Stimulated activated CD4-positive, alpha-beta T cell treated with anti-CD3 and anti-CD28 coated beads, TNF-alpha, amount 100 ng/mL, for 4 hours (primary cell): ENCODE measurements at places on chromosomes 6 and 20.

- DNase-seq: no peak
Observed at GRCh38 chr6:90286884-90287488, 9.7 kb downstream of the BACH2 start.

GRCh38 chr20:51306521-51307358 is 235.8 kb downstream of the NFATC2 start:
- DNase-seq: peak; percentile 53

DNA sequence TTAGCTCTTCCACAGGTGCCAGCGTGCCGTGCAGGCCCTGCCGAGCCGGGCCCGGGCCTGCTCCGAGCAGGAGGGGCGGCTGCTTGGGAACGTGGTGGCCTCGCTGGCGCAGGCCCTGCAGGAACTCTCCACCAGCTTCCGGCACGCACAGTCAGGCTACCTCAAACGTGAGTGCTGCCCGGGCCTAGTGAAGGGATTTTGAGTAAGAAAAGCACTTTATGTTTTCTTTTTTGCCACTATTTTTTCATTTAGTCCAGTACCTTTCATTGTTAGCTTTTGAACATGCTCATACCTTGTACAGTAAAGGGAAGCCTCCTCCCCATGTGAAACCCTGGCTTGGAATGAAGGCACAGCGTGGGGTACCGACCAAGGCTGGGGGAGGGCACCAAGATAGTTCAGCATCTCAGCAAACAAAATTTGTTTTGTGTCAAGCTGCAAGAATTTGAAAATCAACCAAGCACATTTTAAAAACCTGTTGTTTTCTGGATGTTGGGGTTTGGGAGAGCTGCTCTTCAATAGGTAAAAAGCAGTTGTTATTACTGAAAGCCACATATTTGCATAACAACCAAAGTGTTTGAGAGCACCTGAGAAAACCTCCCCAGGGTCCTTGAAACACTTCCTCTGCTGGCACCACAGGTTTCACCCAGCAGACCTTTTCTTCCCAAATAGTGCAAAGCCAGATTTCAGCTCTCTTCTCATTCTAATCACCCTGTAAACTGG is 18.4 kb downstream of the STX16 start:
- no peak for DNase-seq

GRCh38 chr20:41526327-41526726 is 91.8 kb downstream of the CHD6 start:
- no peak for DNase-seq

GRCh38 chr20:7505152-7505834 is 435.0 kb downstream of the HAO1 start:
- no peak for DNase-seq

- DNase-seq: no peak
Observed at GRCh38 chr6:44464527-44465310, 77.2 kb downstream of the CDC5L start.

- no peak for DNase-seq
Observed at GRCh38 chr6:126198631-126199030, 141.3 kb upstream of the CENPW start.

DNA sequence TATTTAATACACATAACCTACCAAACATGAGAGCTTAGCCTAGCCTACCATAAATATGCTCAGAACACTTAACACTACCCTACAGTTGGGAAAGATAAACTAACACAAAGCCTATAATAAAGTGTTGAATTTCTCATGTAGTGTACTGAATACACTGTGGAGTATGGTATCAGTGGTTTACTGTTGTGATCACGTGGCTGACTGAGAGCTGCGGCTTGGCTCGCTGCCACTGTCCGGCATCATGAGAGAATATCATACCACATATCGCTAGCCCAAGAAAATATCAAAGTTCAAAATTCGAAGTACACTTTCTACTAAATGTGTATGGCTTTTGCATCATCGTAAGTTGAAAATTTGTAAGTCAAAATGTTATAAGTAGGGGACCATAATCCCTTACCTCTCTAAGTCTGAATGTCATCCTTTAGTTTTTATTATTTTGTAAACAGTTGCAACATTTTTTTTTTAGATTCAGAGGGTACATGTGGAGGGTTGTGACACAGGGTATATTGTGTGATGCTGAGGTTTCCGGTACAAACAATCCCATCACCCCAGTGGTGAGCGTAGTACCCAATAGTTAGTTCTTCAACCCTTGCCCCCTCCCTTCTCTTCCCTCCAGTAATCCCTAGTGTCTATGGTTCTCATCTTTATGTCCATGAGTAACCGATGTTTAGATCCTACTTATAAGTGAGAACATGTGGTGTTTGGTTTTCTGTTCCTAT is 14.6 kb upstream of the TAAR1 start:
- DNase-seq: no peak

GRCh38 chr6:140854318-140854717 is 1278.4 kb upstream of the GJE1 start:
- no peak for DNase-seq

GRCh38 chr6:6781172-6781872 is 192.8 kb downstream of the LY86 start:
- DNase-seq: no peak

DNA sequence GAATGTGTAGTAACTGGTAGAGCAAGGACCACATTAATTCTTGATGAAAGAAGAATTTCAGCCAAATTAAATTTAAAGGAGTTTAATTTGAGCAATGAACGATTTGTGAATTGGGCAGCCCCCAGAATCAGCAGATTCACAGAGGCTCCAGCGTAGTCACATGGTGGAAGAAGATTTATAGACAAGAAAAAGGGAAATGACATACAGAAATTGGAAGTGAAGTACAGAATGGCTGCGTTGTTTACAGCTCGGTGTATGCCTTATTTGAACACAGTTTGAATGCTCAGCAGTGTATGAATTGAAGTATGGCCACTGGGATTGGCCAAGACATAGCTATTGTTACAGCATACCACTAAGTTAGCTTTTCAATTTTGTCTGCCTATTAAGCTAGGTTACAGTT is 173.6 kb upstream of the ARG1 start:
- DNase-seq: no peak

DNA sequence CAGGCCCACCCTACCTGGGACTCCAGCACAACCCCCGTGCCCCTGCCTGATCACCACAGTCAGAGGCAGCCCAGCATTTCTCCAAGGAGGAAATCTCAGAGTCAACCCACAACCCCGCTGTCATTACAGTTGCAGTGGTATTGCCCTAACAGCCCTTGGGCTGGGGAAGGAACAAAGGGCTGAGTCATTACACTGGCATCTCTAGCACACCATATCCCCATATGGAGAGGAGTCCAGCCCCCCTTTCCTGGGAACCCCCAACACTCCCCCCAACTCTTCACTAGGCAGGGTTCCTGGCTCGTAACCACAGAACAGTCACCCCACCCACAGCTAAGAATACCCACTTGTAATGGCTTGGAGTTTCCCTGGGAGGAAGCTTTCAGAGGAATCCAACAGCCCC is 149.4 kb upstream of the OGFRL1 start:
- no peak for DNase-seq

- DNase-seq: no peak
Observed at GRCh38 chr6:121436274-121436857, 920 bp downstream of the GJA1 start.

DNA sequence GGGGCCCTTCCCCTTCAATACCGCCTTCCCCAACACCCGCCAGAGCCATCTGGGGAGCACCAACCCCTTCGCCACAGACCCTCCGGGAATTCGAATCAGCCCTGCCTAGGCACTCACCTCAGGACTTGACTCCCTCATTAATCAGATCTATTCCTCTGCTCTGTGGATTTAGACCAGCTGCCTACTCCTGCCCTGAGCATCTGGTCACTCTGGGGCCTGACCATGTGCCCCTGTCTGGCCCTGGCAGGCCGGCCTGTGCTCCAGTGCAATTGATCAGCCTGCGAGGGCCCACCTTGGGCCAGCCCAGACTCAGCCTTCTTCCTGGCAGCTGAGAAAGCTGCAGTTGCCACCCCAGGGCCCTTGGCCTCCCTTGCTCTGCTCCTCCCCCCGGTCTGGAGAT is 46.0 kb downstream of the GRM4 start:
- DNase-seq: no peak

DNA sequence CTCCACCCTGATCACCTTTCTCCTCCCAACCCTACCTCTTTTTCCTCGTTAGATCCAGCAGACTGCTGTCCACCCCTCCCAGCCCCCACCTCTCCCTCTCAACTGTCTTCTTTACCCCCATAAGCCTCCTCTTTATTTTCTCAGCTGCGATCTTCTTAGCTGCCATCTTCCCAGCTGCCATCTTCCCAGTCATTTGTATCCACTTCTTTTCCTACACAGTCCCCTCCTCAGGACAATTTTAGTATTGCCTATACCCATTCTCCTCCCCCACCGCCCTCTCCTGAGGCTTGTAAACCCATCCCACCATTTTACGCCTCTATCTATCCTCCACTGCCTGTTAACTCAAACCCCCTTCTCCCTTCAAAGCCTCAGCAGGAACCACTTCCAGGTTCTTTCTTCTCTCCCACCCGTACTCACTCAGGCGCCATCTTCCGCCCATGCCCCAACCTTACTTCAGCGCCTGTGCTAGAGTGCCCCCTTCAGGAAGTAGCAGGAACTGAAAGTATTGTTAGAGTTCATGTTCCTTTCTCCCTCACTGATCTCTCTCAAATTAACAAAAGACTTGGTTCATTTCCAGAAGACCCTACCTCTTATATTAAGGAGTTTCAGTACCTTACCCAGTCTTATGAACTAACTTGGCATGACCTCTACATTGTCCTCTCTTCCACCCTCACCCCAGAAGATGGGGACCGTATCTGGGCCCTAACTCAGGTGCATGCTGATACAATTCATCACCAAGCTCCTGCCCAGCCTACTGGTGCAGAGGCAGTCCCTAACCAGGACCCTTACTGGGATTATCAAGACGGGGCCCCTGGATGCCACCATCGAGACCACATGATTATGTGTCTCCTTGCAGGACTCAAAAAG is 236.0 kb downstream of the ADGRG6 start:
- no peak for DNase-seq

DNA sequence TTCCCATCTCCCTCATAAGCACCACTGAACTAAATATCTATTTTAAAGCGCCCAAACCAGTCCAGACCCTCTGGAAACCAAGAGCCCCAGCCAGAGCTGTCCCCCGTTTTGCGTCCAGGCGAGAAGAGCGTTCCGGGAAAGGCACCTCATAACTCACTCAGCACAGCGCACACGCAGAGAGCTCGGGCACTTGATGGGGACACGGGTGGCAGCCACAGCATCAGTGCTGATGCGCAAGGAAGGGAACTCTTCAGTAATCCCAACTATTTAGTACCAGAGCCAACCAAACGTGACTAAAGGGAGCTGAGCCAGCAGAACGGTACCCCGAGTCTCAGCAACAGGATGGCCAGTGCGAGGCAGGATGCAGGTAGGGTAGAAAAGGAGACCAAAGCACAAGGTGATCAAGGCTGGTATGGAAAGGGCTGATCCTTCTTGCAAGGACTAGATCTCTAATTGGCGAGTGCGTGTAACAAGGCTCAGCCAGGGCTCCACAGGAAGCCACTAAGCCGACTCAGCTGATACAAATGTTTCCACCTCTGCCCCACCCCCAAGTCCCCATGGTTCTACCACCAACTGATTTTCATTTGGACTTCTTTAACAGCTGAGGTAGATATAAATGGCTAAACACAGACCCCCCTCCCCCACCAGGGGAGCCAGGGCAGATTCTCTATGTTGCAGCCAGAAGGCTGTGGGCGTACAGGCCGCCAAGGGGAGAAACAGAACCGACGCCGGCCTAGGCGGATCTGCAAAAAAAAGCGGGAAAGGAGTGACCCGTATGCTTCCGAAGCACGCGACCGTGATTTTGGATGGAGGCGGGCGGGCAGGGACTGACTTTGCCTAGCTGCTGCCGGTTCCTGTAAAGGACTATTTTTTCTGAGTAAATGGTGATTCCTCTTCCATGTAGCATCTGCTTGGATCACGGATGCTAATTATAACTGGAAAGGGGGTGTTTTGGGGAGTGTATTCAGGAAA is 183.5 kb upstream of the COL21A1 start:
- no peak for DNase-seq

DNA sequence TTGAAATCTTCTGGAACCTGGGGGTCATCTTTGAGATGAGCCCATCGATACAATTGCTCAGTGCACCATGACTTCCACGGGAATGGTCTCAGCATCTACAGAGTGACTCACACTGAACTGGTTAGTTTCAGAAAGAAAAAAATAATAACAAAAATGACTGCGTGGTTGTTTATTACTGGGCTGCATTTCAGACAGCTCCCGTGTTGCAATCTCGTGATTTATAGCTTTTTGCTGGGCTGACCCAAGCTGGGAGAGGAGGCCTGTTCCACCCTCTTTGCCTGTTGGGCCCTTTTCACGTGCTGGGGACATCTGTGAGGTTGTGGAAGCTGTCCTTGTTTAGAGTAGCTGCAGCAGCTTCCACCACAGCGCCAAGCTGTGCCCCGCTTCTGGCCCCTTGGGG is 225.5 kb downstream of the BMP7 start:
- no peak for DNase-seq

GRCh38 chr6:132227904-132228303 is 173.4 kb downstream of the MOXD1 start:
- DNase-seq: no peak

DNA sequence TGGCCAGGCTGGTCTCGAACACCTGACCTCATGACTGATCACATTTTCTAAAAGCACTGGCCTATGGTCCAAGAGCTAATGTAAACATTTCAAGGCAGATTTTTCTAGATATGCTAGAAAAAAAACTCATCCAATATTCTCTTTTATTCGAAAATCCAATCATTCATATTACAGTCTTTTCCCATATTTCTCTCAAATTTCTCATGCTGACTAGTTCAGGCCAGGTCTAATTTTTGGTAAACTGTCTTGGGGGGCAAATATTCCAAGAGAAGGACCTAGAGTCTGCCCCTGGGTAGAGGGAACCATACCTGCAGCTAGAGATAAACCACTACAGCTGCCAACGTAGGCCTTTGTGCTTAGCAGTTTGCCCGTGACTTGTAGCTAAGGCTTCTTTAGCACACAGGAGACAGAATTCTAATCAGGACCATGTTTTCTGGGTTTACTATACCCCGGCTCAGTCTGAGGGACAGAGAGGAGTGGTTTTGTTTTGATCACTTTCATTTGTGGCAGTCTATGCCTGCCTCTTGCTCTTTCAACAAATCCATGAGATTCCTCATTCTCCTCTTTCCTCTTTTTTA is 71.8 kb upstream of the CITED2 start:
- no peak for DNase-seq

DNA sequence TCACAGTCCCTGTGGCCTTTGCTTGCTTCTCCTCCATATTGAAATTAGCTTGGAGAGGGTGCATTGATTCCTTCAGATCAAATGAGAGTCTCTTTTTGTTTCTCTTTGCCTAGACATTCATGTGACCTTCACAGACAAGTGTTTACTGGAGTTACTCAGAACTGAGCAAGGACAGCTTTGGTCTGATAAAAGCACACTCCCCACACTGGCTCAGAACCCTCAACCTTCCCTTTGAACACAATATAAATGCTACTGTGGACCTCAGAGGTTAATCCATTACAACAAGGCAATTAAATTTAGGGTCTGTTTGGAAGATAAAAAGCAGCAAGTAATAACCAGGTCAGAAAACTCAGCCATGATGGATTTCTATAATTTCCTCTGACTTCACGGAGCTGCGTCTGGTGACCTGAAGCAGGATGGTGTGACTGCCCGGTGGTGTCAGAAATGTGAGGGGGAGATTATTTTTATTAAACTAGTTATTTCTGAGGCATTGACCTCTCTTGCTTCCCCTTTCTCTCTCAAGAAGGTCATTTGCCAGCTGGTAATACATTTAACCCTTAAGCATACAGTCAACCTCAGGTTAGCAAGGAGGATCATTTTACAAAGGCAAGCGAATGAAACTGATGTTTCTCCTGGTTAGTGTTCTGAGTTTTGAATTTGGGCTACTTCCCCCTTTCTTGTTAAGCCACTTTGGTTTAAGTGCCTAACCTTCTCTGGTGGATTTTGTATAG is 208.2 kb downstream of the CLIC5 start:
- no peak for DNase-seq

- DNase-seq: no peak
Observed at GRCh38 chr6:157322792-157323254, 496 bp downstream of the TMEM242 start.
